ENCODE measurements at places on chromosomes 1 and 21.

DNA sequence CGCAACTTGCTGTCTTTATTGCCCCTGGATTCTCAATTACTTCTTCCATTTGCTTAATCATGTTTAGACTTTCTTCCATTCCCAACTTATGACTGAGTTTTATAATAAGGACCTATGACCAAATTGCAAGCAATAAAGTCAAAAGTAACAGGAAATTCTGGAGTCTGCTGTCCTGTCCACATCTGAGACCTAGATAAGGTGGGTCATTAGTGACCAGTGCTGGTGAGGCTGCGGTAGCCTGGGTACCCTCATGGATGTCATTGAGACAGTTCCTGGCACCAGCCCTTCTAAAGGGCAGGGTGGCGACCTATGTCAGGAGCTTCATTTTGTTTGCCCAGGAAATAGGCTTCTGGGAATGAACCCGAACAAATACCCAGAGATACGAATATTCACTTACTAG is 30.6 kb upstream of the SSBP3 start:
- no peak for DNase-seq

- DNase-seq, result no peak
Observed at GRCh38 chr1:147630447-147630846, 39.9 kb downstream of the ACP6 start.

GRCh38 chr21:34110594-34111202 is 37.3 kb downstream of the MRPS6 start:
- DNase-seq, result no peak

- no peak for DNase-seq
Observed at GRCh38 chr1:186022184-186022583, 288.0 kb downstream of the HMCN1 start.

DNA sequence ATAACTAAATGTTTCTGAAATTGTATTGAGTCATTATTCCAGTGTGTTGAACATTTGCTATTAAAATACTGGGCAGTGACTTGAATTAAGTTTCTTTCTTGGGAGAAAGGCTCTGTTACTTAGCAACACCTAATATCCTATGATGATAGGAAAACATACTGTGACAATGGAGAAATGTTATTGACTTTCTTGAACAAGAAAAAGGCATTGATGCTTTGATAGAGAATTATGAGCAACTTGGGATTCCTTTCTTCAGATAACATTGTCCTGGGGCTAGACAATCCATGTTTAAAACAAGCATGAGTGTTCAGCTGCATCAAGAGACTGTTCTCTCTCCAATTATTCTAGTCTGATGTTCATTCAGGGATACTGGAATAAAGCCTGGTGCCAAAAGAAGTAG is 215.9 kb upstream of the L1TD1 start:
- no peak for DNase-seq

DNA sequence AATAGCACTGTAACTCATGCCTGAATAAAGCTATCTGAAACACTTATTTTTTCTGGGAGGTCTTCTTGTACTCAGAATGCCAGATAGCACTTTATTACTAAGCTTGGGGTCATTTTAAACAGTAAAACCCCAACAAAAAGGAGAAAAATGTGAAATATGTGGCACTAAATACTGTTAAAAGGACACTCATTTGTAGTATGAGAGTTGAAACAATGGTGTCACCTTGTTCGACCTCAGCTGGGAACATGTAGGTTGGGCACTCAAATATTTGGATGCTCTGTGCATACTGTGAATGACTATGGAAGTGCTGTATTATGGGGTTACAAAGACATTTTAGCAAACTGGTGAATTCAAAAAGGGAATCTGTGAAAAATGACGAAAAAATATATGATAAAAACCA is 53.9 kb downstream of the SELENOF start:
- DNase-seq, result no peak

DNA sequence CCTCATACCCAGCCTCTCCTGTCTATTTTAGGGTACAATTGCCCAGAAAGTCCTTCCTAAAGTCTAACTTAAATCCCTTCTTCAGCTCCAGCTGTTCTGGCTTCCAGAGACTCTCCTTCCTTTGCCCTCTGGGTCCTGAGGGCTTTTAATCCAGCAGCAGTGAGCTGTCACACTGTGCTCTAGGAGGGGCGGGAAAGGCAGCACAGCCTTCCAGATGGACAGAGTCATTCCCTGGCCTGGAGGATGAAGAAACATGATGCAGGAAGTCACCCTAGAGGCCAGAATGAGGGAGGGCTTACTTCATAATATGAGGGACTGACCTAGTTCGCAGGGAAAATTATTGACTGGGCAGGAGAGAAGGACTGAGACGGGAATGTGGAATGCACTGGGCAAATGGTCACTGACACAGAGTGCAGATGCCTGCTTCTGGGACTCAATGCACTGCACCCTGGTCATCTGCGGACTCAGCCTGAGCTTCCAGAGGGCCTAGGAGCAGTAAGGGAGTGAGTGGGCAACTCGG is 1.3 kb downstream of the SH2D2A start:
- peak; percentile 24 for DNase-seq

Measured in T1000 (cell line).